ENCODE measurements at places on chromosomes 3 and 15.

DNA sequence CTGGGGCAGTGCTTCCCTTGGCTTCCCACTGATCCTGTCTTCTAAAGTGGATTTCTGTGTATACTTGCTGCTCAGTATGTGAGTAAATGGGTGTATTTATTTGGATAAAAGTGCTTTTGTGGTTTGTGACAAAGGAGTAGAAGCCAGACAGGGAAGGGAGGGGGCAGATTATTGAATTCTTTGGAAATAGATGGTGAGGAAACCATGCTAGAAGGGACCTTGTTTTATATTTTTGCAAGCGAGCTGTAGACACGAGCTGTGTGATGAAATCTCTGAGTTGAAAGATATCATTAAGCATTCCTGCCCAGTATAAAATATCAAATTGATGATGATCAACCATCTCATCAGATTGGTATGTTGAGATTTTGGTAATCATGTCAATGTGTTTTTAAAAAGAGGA, 68.9 kb downstream of the DUT start:
- no peak for DNase-seq

- DNase-seq, result no peak
Measured at GRCh38 chr3:113241292-113242095, 30.1 kb downstream of the BOC start.

DNA sequence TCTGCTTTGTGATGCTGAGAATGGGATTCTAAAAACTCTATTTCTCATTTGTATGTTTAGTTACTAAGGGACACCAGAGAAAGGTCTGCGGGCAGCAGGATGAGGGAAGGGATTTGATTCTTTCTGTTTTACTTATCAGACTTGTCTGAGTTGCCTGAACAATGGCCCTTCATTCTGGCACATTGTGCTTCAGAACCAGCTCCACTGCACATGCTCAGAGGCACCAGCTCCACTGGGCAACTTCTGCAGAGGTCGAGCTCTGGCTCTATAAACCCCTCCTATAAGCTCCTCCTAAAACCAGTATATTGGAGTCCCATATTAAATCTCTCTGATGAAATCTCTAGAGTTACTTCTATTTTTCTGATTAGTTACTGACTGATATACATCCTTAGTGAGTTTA, 453.2 kb upstream of the CDIN1 start:
- no peak for DNase-seq

GRCh38 chr3:88640581-88640980, 466.8 kb upstream of the EPHA3 start:
- DNase-seq, result no peak

DNA sequence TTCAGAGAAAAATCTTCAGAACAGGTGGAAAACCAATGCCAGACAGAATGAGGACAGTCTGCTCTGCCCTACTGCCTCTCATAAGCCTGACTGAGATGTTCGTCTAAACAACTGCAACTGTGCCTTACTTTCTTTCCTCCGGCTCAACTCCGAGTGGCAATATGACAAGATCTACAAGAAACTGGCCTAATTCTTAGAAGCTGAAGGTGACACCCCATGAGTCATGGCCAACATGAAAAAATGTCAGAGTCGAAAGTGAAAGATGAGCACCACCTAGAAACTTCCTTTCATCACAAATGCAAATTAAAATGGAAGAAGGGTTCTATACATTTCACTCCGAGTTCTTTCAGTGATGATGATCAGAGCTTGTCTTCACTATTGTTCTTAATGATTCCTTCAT, 12.9 kb downstream of the PCYT1A start:
- DNase-seq, result no peak

GRCh38 chr3:155096303-155097008, 16.3 kb downstream of the MME start:
- no peak for DNase-seq

GRCh38 chr15:89874926-89875564, 18.7 kb downstream of the AP3S2 start:
- peak; percentile 30 for DNase-seq

DNA sequence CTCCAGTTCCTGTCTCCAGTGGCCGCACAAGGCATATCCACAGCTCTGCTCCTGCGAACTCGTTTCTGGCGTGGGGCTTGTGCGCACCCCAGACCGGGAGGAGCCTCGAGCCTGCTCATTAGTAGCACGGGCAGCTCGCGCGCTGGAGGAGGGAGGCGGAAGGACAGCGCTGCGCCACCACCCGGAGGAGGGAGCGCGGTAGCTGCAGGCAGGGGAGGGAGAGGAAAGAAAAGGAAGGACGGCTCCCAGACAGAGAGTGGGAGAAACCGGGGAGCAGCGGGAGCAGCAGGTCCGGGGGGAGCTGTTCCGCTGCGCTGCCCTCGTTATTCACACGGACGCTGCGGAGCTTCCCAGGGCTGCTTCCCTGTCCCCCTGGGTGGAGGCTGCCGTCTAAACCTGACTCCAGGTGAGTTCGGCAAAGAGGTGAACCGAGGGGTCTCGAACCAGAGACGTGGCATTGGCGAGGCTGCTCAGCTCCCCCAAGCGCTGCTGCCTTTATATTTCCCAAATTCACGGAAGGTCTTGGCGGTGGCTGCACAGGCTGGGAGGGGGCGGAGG, 121.3 kb upstream of the ZNF717 start:
- peak; percentile 36 for DNase-seq

DNA sequence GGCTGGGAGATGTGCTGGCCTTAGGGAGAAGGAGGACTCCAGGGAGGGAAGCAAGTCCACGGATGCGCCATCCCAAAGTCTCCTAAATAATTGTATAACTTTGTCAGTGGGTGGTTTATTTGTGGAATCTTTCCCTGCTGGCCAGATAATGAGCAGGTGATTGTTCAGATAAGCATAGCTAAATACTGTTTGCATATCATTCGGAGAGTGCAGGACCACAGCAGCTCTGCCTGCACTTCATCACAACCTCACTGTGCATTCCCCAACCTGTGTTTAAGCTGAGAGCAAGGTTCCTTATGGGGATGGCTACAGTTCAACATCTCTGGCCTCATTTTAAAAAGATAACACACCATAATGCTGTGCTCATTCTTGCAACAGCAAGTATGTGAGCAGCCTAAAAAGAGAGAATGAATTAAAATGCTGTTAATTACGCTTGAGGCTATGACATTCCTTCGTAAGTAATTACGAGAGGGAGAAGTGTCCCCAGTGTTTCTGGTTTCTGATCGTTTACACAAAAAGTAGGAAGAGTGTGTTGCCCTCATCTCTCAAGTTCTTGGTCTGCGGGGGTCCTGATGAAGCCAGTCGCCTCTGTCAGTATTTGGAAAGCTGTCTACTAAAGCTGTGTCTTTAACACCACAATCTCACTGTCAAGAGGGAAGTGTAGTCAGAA, 272.0 kb upstream of the RORA start:
- no peak for DNase-seq

GRCh38 chr15:39789736-39790135, 7.1 kb upstream of the FSIP1 start:
- DNase-seq, result no peak

GRCh38 chr3:82044930-82045705, 283.7 kb upstream of the GBE1 start:
- no peak for DNase-seq

GRCh38 chr3:101266071-101266470, 54.3 kb downstream of the IMPG2 start:
- no peak for DNase-seq

DNA sequence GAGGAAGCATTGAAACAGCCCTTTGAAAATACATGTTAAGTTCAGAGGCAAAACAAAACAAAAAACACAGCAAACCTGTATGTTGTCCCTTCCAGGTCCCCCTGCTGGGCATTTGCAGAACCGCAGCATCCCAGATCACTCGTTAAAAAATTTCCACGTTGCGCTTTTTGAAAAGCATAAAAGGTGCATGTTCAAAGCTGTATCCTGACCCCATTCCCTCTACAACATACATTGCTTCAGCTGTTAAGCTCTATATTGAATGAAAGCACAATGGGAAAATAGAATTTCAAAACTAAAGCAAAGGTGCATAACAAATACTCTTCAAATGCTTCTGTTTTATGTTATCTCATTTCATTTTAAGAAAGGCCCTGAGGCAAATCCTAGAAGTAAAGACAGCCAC, 328.3 kb downstream of the THSD4 start:
- no peak for DNase-seq

GRCh38 chr3:194711286-194711685, 25.6 kb downstream of the FAM43A start:
- no peak for DNase-seq

DNA sequence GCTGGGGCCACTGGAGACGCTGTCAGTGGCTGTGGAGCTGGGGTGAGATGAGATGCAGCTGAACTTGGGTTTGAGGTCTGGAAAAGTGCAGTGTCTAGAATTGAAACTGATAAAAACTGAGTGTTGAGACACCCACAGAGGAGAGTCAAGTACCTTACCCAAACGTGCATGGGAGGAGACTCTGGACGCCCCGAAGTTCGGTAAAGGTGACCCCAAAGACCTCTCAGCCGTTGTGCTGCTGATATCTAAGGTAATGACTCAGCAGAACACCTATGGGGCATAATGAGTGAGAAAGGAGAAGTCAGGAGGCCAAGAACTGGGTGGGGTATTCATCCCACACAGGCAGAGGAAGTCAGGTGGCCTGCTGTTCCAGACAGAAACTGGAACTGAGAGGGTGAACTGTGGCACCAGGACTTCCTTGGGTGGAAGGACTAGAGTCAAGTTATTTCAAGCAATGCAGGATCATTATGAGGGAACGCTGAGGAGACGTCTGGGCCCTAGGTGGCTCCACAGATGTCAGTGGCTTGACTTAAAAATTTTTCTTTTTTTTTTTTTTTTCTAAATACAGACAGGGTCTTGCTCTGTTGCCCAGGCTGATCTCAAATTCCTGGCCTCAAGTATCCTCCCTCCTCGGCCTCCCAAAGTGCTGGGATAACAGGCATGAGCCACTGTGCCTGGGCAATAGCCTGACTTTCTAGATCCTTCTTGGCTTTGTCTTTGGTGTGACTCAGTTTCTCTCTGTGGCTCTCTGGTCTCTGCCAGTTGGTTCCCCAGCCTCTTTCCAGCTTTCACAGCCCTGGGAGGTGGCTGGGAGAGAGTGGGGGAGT, 67.6 kb upstream of the GCNT3 start:
- no peak for DNase-seq

- DNase-seq, result no peak
Measured at GRCh38 chr3:12060139-12060845, 56.1 kb downstream of the SYN2 start.

- DNase-seq, result no peak
Measured at GRCh38 chr3:131491775-131492174, 11.0 kb downstream of the MRPL3 start.

DNA sequence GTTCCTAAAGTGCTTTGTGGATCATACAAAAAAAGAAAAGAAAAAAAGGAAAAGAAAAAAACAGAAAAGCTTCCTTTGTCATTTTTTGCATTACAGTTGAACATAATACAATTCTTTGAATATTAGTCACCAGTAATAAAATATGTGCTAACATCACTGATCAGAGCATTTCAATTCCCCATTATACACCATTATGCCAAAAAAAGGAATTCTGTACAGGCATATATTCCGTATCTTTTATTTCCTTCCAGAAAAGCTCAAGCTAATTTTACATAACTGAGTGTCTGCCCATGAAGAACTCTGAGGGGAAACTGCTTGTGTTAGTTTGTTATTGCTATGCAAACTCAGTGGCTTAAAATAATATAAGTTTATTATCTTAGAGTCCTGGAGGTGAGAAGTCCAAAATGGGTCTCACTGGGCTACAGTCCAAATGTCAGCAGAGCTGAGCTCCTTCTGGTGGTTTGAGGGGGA, 377.9 kb downstream of the GAP43 start:
- DNase-seq, result no peak

DNA sequence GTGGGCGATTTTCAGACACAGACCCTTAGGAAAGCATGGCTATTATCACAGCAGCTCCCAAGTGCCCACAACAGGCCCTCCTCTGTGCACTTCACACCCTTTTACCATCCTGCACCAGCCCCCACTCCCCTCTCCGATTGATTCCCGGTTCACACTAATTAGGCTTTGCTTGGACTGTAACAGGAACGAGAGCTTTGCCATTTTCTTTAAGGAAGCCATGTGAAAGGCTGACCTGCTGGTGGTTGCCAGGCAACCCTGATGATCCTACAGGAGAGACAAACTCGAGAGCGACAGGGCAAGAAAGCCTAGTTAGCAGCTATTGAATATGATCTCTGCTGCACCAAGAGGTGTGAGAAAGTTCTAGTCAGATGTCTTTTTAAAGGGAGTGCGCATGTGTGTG, 28.2 kb upstream of the DET1 start:
- DNase-seq, result peak; percentile 27

- no peak for DNase-seq
Measured at GRCh38 chr3:36475558-36475957, 95.3 kb downstream of the STAC start.

GRCh38 chr15:87579537-87579936, 677.0 kb downstream of the NTRK3 start:
- DNase-seq, result no peak
